ENCODE measurements at places on chromosomes 5 and 9.

DNA sequence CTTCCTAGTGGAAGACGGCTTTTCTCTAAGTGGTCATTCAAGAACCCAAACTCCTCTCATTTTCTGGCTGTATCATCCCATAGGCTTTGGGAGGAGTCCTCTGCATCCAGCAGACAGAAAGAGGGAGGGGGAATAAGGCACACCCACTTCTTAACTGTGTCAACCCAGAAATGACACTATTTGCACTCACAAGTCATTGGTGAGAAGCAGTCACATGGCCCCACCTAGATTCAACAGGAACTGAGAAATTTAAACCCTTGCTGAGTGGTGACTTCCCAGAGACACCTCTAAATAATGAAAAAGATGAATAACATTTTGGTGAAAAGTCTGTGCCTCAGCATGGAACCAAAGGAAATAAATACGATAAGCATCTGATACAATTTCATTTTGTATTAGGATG is 120.0 kb downstream of the MCTP1 start:
- no peak for DNase-seq

DNA sequence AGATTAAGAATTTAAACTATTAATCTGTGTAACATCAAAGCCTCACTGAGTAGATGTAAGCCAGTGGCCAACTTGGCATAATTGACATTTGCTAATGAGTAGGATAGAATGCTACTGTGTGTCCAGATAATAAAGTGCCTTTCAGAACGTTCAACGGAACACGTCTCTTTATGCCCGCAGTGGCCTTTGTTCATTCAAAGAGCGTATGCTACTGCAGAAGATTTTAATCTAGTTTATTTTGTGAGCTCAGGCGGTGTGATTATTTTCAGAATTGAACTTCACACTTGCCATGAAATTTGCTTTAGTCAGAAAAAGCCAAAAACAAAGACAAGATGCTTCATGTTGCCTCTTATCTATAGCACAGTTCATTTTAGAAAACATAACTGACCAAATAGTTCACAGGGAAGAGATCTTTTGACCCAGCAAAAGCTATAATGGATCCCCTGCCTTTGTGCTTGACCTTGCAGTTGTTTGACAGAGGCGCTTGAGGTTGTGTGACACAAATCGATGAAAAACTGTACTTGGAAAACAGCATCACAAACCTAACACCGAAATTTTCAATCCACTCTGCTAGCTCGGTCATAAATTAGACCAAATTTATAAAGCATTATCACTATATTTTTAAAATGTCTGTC is 530.9 kb upstream of the TYRP1 start:
- no peak for DNase-seq

- DNase-seq: no peak
Measured at GRCh38 chr9:137243626-137244485, 2.8 kb downstream of the TUBB4B start.

DNA sequence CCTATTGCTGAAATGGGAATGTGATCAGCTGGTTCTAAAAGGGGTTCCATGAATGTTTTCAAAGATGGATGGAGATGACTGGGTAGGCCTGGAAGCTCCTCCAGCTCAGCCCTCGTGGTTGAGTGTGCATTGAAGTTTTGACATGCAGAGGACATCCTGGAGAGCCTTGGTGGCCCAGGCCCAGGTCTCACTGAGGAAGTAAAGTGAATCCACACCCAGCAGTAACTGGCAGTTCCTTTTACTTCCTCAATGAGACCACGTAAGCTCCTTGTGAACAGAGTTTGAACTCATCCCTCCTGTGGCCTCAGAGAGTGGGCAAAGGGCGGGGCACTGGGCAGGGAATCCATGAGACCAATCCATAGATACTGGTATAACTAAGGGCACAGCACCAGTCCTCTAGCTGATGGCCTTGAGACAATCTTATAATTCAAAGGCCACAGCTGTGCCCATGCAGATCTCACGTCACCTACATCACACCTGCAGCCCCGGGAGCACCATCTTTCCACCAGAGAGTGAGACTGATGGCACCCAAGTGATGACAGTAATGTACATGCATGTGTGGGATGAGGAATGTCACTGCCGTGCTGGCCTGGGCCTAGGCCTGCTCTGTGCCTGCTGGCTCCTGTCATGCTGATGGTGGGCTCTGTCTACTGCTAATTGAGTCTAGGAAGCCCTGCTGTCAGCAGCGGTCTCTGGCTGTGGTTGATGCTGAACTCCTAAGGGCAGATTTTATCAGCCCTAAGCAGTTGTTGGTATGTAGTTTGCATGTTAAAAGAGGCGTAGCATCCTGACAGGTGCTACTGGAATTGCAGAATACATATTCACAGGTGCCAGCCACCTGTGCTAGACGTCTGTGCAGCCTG is 257.8 kb downstream of the FSTL4 start:
- no peak for DNase-seq

GRCh38 chr5:65808818-65809217 is 86.8 kb downstream of the NLN start:
- no peak for DNase-seq

DNA sequence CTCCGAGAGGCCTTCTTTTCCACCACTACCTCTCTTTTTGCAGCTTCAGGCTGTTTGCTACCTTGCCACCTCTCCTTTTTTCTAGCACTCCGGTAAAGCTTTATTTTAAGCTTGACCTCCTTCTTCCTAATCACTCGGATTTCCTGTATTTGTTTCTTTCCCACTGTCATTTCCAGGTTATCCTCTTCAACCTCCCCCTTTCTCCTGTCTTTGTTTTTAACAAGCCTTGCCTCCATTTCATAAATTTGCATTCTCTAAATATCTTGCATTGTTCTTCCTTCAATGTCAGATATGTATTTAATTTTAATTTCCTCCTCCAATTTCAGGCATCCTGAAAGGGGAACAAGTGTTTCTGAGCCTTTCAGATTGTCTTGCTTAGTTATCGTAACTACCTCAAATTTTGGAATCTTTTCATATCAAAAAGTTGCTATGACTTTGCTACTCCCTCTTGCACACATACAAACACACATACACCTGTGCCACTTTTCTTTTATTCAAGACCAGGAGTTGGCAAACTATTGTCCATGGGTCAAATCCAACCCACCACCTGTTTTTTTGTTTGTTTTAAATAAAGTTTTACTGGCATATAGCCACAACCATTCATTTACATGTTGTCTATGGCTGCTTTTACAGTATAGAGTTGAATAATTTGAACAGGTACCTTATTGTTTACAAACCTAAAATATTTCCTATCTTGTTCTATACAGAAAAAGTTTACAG is 22.7 kb downstream of the DPYSL3 start:
- DNase-seq: no peak

Measured in NCI-H1930 (cell line).